ENCODE measurements at places on chromosomes 13 and 19.

GRCh38 chr13:78759704-78760103, 100.7 kb upstream of the OBI1 start:
- DNase-seq = no peak

- no peak for DNase-seq
Measured at GRCh38 chr19:50510121-50510670, 795 bp downstream of the JOSD2 start.

GRCh38 chr19:11168568-11168967, 13.0 kb upstream of the SPC24 start:
- no peak for DNase-seq

GRCh38 chr13:42650506-42650905, 76.6 kb downstream of the TNFSF11 start:
- DNase-seq = no peak

Data from CD4-positive, alpha-beta T cell treated with Interleukin-6 for 4 hours (primary cell).